ENCODE measurements at places on chromosomes 16 and 17.

DNA sequence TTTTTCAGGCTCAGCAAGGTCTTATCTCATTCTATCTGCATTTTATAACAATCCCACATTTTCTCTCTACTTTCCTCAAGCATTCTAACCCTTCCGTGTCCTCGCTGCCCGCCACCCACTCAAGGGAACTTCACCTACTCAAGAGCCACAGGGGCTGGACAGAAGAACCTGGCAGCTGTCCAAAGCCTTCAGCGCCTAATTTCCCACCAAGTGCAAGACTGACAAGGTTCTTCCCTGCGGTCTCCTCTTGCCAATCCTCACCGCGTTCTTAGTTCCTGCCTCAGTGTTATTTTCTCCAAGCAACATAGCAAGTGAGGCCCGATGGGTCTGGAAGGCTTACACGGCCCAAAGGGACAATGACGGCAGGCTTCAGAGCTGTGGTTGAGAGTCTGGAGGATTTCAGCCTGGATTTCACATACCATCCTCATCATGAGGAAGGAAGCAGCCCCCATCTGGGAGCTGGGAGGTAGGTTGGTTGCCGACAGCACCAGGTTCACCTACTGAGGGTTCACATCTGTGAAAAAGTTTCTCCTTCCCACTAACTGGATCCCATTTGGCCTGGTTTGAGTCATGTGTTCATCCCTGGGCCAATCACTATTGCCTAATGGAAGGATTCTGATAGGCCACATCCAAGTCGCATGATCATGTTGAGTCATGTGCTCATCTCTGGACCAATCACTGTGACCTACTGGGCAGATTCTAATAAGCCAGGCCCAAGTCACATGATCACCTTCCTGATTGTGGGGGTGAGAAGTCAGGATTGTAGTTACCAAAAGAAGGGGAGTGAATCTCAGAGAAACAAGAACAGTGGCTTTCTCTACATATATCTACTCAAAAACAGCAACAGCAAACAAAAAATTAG is 108.2 kb downstream of the N4BP1 start:
- no peak for DNase-seq

DNA sequence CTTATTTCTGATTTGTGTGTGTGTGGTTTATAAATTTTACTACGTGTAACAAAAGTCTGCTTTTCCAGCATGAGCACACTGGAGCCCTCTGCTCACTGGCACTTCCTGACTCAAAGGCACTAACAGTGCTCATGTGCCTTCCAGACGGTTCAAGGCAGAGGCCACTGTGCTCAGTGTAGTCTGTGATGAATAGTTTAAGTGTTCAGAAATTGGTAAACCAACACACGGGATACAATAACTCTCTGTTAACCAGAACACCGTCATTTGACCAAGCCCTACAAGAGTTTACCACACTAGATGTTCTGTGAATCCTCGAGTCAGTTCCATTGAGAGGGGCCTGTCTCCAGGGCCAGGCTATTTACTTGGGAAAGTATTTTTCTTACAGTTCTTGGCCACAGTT is 191.9 kb downstream of the MRTFB start:
- DNase-seq: no peak

DNA sequence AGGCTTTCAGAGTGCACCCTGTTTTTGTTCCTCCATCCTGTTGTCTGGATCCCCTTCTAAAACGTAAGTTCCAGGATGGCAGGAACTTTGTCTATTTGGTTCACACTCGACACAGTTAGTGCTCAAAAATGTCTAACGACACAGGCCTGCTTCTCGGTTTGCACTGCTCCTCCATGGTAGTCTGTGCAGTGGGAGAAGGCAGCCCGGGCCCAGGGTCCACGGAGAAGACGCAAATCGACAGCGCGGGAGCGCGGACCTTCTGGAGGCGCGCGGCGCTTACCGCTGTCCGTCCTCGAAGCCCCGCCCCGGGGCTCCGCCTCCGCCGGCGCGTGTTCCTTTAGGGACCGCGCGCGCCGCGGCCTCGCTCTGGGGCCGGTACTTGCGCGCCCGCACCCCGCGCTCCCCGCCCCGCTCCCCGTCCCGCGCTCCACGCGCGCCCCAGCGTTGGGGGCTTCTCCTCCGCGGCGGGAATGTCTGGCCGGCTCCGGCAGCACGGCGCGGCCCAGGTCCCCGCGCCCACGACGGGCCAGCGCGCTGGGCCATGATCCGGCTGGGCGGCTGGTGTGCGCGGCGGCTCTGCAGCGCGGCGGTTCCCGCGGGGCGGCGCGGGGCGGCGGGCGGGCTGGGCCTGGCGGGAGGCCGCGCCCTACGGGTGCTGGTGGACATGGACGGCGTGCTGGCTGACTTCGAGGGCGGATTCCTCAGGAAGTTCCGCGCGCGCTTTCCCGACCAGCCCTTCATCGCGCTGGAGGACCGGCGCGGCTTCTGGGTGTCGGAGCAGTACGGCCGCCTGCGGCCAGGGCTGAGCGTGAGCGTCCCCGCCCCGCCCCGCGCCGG is at the start of gene NT5M:
TSS of gene NT5M (plus strand) at position 364 of the 837 bp plus-strand sequence. CDS start at position 542, 178 bp downstream.
- DNase-seq: peak; percentile 79

GRCh38 chr17:42514279-42514678 is 21.8 kb upstream of the NAGLU start:
- DNase-seq: no peak

- DNase-seq: no peak
Measured at GRCh38 chr16:3922241-3922640, 41.7 kb upstream of the CREBBP start.

GRCh38 chr16:25912321-25912720 is 220.6 kb downstream of the HS3ST4 start:
- no peak for DNase-seq

DNA sequence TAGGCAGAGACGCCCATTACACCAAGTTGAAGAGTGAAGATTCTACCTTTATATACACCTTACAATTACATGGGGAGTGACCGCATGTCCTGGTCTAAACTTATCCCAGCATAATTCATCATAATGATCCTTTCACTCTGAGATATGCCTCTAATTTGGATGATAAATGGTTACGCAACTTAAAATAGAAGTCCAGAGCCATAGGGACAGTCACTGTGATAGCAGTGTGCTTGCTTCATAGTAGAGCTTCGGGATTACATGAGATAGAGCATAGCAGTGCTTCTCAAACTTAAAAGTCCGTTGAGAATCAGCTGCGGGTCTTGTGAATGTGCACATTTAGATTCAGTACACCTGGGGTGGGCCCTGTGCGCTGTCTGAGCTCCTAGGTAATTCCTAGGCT is 16.9 kb downstream of the USP10 start:
- no peak for DNase-seq

- DNase-seq: peak; percentile 36
Measured at GRCh38 chr17:35630530-35631148, 43.5 kb downstream of the AP2B1 start.

DNA sequence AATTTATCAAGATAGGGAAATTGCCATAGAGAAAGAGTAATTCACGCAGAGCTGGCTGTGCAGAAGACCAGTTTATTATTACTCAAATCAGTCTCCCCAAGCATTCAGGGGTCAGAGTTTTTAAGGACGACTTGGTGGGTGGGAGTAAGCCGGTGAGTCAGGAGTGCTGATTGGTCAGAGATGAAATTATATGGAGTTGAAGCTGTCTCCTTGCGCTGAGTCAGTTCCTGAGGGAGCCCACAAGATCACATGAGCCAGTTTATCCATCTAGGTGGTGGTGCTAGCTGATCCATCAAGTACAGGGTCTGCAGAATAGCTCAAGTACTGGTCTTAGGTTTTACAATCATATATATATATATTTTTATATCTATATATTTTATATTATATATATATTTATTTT is 6.0 kb upstream of the AQP8 start:
- peak; percentile 54 for DNase-seq

GRCh38 chr17:59367657-59368045 is 36.2 kb downstream of the YPEL2 start:
- DNase-seq: no peak
